SW 1271 (cell line): ENCODE measurements at places on chromosomes 7 and 10.

GRCh38 chr10:36671607-36672006, 453.8 kb upstream of the ANKRD30A start:
- no peak for DNase-seq

- no peak for DNase-seq
Observed at GRCh38 chr10:4108693-4109092, 323.7 kb upstream of the KLF6 start.

- no peak for DNase-seq
Observed at GRCh38 chr7:100639995-100640516, 1.3 kb downstream of the TFR2 start.

- no peak for DNase-seq
Observed at GRCh38 chr7:117424090-117424829, 3.0 kb downstream of the ASZ1 start.

DNA sequence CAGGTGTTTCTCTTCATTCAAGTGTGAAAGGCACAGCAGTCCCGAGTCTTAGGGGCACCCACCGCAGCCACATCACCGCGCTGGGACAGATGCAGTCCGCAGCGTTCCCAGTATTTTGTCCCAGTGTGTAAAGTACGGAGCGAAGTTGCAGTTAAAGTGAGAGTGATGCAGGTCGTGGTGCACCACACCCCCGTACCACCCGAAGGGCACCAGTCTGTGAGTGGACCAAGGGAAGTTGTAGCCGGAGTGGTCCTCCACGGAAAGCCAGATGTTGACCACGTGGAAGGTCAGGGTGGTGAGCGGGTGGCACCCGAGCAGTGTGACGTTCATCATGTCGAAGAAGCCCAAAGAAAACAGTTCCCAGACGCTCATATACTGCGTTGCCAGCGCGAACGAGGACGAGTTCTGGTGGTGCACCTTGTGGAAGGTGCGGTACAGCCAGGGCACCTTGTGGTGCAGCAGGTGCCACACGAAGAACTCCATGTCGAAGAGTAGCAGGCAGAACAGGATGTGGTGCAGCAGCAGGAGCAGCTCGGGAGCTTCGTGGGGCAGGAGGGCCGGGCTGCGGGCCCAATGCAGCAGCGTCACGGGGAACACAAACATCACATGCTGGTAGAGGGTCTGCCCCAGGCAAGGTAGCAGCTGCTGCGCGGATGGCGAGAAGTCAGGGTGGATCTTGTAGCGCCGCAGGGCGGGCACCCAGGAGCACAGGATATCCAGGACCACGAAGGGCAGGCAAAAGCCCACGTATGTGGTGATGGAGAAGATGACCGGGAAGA, 526 bp downstream of the CH25H start:
- DNase-seq, result no peak

DNA sequence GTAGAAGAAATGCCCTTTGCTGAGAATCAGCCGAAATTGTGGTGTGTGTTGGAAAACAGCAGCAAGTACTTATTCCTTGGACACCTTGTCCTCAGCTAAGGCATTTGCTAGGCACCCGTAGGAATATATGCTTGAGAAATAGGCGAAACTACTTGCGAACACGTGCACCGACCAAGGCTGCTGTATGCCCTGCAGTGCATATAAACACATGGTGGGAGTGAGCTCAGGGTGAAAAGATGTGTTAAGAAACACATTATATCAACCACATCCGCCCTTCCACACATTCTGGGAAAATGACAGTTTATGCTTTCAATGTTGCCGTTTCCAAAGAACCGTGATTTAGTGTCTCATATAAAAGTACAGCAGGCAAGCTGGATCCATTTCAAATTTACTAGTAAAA, 199.2 kb downstream of the JCAD start:
- no peak for DNase-seq

- no peak for DNase-seq
Observed at GRCh38 chr7:76356115-76356514, 2.7 kb downstream of the YWHAG start.

DNA sequence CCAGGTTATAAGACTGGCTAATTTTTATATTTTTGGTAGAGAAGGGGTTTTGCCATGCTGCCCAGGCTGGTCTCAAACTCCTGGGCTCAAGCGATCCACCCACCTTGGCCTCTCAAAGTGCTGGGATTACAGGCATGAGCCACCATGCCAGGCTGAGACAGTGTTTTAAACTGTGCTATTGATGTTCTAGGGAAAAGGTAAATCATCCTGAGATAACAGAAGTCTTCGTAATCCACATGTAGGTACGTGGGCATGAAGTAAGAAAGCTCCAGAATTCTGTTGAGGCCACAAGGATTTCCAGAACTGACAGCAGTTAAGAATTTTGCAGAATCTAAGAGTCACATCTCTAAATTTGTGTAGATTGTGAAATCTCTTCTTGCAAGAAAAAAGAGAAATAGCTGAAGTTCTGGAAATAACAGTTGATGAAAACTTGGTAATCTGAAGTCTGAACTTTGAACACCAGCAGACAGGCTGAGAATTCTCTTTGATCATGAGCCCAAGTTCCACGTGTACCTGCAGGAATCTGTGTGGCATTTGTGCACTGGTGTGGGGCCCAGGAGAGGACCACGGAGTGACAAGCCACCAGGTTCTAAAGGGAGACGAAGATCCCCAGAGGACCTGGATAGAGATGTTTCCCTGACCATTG, 24.6 kb downstream of the C7orf33 start:
- no peak for DNase-seq

DNA sequence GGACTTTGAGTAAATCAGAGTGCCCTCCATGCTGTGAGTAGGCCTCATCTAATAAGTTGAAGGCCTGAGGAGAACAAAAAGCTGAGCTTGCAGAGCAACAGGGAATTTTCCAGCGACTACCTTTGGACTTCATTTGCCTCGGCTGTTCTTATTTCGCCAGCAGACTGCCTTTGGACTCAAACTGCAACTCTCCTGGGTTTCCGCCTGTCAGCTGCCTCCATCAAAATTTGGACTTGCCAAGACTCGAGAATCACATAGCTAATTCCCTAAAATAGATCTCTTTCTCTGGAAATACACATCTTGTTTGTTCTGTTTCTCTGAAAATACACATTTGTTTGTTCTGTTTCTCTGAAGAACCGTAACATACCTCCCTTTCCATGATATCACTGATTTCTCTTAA, 93.8 kb downstream of the ITGB8 start:
- DNase-seq, result no peak

DNA sequence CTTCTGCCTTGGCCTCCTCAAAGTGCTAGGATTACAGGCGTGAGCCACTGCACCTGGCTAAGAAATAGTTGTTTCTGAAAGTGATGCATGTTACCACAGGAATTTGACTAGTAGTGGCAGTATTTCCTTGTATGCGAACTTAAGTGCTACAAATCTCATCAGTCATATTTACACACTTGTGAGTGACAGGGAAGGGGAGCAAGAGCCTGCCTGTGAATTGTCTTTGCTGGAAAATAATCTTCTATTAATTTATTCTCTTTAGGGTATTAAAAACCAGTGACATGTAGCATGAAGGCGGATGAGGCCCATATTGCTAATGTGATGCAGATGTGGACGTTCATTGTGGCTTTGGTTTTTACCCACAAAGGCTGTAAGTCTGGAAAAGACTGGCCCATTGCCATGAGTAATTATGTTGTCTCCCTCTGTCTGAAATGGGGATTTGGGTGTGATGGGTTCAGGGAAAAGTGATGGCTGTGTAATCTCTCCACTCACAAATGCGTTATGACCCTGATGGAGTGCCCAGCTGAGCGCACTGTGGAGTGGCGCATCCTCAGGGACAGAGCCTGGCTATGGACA, 97.6 kb downstream of the CCNY start:
- DNase-seq, result no peak

GRCh38 chr10:132111871-132112341, 46.2 kb downstream of the JAKMIP3 start:
- no peak for DNase-seq

- no peak for DNase-seq
Observed at GRCh38 chr10:123884907-123885381, 6.7 kb downstream of the CPXM2 start.

DNA sequence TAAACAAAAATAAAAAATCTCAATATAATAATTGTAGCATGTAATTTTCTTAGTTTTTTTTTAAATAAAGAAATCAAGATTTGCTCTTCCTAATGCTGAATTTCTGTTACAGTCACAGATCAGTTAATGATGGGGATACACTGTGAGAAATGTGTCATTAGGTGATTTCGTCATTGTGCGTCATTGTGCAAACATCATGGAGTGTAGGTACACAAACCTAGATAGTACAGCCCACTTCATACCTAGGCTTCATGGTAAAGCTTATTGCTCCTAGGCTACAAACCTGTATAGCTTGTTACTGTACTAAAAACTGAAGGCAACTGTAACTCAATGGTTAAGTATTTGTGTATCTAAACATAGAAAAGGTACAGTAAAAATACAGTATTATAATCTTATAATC, 74.4 kb upstream of the LSM8 start:
- DNase-seq, result no peak

- no peak for DNase-seq
Observed at GRCh38 chr10:84198206-84198915, 4.0 kb downstream of the CDHR1 start.

GRCh38 chr7:70830060-70830395, 301.9 kb upstream of the GALNT17 start:
- no peak for DNase-seq

DNA sequence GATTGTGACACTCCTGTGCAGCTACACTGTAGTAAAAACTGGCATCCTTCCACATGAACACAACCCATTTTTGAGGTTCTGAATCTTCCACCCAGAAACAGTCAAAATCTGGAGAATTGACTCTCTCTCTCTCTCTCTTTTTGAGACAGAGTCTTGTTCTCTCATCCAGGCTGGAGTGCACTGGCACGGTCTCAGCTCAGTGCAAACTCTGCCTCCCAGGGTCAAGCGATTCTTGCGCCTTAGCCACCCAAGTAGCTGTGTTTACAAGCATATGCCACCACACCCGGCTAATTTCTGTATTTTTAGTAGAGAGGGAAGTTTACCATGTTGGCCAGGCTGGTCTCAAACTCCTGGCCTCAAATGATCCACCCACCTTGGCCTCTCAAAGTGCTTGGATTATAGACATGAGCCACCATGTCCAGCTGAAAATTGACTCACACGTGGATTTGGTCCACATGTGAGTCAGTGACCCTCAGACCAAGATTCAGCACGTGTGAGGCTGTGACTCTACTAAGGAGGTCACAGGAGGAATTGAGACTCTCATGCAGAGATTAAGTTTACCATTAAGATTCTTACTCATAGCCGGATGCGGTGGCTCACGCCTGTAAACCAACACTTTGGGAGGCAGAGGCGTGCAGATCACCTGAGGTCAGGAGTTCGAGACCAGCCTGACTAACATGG, 12.1 kb upstream of the ZNF107 start:
- DNase-seq, result no peak

- no peak for DNase-seq
Observed at GRCh38 chr7:925601-926000, 28.9 kb downstream of the ADAP1 start.

GRCh38 chr7:69739931-69740431, 141.7 kb downstream of the AUTS2 start:
- no peak for DNase-seq

DNA sequence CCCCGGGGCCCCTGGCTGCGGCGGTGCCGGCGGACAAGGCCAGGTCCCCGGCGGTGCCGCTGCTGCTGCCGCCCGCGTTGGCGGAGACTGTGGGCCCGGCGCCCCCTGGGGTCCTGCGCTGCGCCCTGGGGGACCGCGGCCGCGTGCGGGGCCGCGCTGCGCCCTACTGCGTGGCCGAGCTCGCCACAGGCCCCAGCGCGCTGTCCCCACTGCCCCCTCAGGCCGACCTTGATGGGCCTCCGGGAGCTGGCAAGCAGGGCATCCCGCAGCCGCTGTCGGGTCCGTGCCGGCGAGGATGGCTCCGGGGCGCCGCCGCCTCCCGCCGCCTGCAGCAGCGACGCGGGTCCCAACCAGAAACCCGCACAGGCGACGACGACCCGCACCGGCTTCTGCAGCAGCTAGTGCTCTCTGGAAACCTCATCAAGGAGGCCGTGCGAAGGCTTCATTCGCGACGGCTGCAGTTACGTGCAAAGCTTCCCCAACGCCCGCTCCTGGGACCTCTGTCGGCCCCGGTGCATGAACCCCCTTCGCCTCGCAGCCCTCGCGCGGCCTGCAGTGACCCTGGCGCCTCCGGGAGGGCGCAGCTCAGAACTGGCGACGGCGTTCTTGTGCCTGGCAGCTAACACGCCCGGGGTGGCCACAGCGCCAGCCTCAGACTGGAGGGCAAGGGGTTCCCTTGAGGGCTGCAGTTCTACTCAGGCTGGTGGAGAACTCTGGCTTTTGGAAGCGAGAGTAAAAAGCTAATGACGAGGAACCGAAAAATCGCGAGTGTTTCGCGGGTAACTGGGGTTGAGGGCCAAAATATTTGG, 804 bp downstream of the FRAT1 start:
- DNase-seq, result no peak

- DNase-seq, result no peak
Observed at GRCh38 chr10:62820586-62820985, 4.4 kb upstream of the EGR2 start.

DNA sequence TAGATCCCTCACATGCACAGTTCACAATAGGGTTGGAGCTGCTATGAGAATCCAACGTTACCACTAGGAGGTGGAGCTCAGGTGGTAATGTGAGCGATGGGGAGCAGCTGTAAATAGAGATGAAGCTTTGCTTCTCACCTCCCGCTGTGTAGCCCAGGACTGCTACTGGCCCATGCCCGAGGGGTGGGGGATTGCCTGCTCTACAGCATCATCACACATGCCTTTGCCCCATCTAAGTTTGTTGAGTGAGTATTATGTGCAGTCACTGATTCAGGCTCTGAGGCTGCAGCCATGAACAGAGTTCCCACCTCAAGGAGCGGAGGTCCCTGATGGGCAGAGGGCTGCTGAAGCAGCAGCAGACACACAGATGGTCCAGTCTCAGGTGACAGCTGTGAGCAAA, 94.1 kb downstream of the CHST15 start:
- no peak for DNase-seq

GRCh38 chr7:128681794-128682537, 9.9 kb downstream of the GARIN1A start:
- DNase-seq, result no peak

DNA sequence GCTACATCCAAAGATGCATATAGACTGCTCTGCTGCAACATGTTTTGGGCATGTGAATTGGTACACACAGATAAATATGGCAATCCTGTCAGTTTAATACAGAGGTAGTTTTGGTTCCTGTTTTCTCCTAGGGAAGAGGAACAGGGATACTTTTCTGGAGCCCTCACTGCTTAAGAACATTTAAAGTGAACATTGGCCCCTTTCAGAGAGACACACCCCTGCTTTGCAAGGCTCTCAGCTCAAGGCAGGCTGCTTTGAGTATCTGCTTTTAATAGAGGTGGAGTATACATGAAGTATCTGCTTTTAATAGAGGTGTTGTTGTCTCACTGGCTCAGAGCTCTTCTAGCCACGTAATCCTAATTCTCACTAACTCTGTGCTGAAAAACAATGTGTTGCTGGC, 38.9 kb downstream of the CYP51A1 start:
- DNase-seq, result no peak

DNA sequence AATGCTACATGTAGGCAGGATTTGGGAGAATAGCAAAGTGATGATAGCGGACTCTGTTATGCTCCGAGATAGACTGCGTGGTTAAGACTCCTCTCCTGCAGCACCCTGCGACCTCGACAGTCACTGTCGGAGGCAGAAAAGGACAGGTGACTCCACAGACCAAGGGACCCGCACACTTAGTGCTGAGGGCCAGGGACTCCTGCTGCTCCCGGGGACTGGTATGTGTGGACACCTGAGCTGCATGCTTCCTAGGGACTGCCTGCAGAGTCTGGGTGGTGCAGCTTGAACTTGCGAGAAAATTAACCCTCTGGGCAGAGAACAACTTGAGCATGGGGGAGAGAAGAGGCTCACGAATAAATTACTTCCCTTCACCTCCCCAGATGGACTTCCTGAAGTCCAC, 407.1 kb upstream of the PFKP start:
- no peak for DNase-seq

GRCh38 chr7:147438216-147438615, 1152.3 kb upstream of the C7orf33 start:
- no peak for DNase-seq
